Fibroblast of the aortic adventitia (primary cell): ENCODE measurements at places on chromosomes 13 and 19. TPM values are rescaled to one million over a fixed set of nuclear protein-coding genes. Genes with fewer than 3 reads are reported as not detected.

DNA sequence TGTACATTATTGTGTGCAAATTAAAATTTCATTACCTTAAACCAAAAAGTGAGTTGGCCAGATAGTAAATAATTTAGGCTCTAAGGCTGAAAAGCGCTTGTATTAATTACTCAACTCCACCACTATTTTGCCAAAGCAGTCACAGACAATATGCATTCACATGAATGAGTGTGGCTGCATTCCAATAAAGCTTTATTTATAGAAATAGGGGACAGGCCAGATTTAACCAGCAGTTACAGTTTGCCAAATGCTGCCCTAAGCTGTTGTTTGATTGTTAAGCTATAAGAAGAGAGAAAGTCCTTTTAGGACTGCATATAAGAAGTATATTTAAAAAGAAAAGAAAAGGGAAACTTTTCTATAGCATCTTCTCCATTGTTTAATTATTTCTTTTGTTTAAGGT is 342.6 kb downstream of the ITGBL1 start:
- DNase-seq: peak; percentile 19

DNA sequence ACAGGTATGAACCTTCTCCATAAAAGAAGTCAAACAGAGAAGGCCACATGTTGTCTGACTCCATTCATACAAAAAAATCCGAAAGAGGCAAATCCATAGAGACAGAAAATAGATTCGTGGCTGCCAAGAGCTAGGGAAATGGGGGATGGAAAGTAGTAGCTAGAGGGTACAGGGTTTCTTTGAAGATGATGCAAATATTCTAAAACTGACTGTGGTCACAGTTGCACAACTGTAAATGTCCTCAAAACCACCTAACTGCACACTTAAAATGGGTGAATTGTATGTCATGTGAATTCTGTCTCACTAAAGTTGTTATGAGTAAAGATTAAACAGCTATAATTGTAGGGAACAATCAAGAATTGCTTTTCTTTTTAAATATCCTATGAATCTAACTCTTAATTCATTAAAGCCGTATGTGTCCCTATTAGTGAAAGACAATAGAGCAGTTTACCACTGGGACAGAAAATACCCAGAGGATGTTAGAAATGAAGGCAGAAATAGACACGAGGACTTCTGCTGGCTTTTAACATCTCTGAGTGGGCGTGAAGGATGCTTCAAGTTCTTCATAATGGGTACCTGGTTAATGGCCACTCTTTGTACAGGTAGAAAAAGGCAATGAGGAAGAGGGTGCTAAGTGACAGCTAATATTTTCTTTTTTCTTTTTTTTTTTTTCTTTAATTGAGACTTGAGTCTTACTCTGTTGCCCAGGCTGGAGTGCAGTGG is 21.2 kb downstream of the INSR start:
- peak; percentile 38 for DNase-seq

TINCR gene
- 0.08 TPM in 1 of 2 replicates, not detected in the other for total RNA-seq

ICAM5 gene
- total RNA-seq: 1.2 and 4.4 TPM in 2 replicates

TNFSF13B gene
- total RNA-seq: 5.6 and 60.8 TPM in 2 replicates

ADAT3 gene
- total RNA-seq: 2.6 and 4.2 TPM in 2 replicates

ZNF99 gene
- total RNA-seq: not detected in 2 replicates

TNNT1 gene
- 1.1 and 4.3 TPM in 2 replicates for total RNA-seq
